CD4-positive, alpha-beta T cell treated with Interleukin-10 for 1 hour (primary cell): ENCODE measurements at places on chromosomes 16 and 17.

GRCh38 chr17:10718547-10718946, 11.3 kb downstream of the TMEM220 start:
- DNase-seq: no peak

- no peak for DNase-seq
Observed at GRCh38 chr17:3982541-3983017, 18.3 kb upstream of the ATP2A3 start.

DNA sequence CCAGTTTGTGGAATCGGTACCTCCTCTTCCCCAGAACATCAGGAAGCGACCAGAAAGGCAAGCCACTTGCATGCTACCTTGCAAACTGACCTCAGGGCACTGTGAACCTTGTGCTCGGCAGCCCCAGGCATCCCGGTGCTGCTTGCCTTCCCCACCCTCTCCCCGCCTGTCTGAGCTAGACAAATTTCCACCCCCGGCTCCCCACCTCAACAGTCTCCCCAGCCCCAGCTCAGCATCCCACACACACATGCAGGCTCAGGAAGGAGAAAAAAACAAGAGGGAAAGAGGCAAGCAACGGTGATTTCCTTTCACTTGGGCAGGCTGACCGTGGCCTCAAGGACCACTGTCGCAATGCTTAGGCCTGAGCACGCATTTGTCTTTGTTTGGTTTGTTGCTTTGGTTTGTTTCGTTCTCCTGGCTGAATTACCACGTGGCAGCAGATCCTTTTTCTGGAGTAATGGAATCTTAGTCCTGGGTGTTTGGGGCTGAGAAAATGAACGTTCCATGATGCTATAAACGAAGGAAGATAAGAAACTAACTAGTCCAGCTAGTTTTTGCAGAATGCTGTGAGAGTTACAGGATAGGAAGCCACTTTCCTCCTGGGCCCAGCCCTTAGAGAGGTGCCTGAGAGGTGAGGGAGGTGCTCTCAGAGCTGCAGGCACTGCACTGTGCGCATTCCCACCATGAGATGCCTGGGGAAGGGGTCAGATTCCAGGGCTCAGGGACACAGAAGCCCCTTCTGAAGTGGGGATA, 27.9 kb downstream of the SDK2 start:
- DNase-seq: no peak

- no peak for DNase-seq
Observed at GRCh38 chr16:19690196-19690595, 27.8 kb downstream of the KNOP1 start.

DNA sequence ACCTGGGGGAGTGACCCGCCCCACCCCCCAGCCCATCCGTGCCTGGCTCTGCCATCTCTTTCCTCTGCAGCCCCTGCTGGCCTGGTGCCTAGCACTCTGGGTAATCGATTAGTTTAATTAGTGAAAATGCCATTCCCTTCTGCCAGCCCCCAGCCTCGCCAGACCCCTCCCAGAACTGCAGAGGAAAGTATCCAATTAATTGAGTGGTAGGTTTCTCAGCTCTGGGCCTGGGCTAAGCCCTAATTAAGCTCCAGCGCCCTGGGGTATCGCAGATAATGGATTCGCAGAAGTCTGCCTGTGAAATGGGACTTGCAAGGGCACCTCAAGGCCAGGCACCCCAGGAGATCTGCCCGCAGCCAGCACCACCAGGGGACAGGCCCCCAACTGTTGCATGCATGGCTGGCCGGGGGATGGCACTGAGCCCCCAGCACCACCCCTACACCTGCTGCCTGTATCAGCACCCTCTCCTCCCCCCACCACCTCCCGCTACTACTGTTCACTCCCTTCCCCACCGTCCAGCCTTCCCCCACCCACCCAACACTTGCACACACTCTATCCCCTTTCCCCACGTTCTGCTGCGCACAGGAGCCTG, 19.7 kb upstream of the SPPL2C start:
- DNase-seq: no peak

DNA sequence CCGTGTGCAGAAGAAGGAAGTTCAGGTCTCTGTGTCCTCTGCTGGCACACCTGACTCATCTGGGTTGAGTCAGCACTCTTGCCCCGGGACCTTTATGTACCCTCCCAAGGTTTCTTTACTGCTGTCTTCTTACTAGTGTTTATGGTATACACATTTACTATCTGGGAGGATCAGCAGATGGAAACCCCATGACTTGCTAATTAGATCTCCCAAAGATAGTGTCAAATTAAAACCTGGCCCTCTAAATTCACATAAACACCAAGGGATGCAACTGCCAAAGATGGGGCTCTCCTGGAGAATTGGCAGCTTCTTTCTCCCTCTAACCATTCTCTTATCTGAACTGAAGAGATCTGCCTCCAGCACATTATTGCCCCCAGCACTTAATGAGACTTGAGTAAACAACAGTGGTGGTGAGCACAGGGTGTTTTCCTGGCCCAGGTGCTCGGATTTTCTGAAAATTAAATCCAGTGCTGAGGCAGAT, 718.1 kb upstream of the SOX9 start:
- no peak for DNase-seq

- DNase-seq: no peak
Observed at GRCh38 chr17:65093930-65094329, 37.4 kb upstream of the GNA13 start.

GRCh38 chr17:51165680-51166197, 472 bp upstream of the NME2 start:
- no peak for DNase-seq

DNA sequence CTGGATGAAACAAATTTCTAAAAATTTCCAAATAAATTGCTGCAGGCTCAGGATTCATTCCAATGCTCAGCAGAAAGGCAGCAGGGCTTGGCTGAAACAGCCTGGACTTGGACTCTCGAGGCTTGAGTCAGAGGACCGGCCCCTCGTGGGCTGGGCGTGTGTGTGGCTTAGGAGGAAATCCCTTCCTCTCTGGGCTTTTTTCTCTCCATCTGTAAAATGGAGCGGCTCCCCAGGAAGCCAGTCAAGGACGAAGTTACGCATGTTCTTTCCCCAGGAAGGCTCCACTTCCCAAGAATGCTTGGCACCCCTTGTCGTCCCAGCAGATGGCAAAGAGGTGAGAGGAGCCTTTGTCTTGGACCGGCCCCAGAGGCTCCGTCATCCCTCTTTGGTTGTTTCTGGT, 13.5 kb downstream of the SLC46A1 start:
- no peak for DNase-seq

- peak; percentile 8 for DNase-seq
Observed at GRCh38 chr17:611202-611601, 103.4 kb downstream of the VPS53 start.

- no peak for DNase-seq
Observed at GRCh38 chr16:67190041-67190440, at the start of gene EXOC3L1. EXOC3L1 (minus strand) TSS chr16:67190136; CDS start chr16:67189676, 460 bp downstream.

DNA sequence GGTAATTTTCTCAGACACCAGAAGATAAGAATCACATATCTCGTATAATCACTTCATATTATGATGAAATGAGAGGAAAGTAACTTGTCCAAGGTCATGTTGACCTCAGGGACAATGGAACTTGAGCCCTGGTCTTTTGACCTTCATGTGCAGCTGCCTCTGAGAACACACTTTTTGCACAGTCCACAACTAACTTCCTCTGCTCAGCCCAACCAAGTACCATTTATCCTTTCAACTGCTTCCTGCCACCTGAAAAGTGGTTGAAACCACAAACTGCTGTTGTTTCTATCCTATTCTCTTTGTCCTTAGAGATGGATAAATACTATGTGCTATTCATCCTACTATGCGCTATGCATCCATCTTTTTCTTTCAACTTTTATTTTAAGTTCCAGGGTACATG, 2.3 kb upstream of the CCL1 start:
- DNase-seq: no peak

- peak; percentile 26 for DNase-seq
Observed at GRCh38 chr16:66746682-66747081, 4.7 kb downstream of the DYNC1LI2 start.

DNA sequence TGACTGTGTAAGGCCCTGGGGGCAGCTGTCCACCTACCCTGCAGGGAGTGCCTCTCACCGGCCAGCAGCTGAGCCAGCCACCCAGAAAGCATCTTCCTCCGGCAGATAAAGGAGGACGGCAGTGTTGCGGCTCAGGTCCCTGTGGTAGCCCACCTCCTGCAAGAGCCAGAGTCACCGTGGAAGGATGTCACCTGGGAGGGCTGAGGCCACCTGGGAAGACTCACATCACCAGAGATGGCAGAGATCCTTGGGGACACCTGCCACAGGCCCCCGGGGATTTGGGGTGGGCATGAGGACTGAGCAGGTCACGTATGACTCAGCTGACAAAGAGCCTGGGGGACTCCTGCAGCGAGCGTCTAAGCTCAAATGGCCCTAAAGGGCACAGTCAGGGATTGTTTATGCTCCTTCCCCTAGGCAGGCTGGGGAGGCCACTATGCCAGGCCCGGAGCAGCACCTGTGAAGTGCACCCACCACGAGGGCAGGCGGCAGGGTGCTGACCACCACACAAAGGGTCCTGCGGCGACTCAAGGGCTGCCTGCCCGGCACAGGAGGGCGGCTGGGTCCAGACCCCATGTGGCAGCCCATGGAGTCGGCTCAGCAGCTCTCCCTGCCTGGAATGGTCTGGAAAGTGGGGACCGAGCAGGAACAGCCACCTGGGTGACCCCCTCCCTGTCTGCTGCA, 44.1 kb downstream of the TNFRSF13B start:
- DNase-seq: no peak

DNA sequence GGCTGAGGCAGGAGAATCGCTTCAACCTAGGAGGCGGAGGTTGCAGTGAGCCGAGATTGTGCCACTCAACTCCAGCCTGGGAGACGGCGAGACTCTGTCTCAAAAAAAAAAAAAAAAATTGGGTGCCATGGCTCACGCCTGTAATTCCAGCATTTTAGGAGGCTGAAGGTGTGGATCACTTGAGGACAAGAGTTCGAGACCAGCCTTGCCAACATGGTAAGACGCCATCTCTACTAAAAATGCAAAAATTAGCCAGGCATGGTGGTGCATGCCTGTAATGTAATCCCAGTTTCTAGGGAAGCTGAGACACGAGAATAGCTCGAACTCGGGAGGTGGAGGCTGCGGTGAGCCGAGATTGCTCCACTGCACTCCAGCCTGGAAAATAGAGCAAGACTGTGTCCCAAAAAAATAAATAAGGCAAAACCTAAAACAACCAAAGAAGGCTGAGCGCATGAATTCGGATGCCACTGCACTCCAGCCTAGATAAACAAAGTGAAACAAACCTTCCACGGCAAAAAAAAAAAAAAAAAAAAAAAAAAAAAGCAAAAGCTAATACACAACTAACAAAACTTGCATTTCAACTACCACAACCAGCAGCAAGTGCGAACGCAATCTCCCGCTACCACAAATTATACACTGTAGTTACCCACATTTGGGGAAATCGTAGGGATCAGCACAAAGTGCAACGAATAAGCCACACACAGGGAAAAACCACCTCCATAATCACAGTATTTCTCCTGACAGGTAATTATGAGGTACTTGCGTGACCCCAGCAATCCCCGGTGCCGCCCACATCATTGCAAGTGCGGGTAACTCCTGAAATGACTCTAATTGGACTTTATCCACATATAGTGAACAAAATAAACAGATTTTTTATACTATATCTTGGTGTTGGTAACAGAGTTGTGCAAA, 25.6 kb downstream of the TEX14 start:
- DNase-seq: no peak

- no peak for DNase-seq
Observed at GRCh38 chr17:28618464-28618863, 4.5 kb upstream of the RSKR start.

DNA sequence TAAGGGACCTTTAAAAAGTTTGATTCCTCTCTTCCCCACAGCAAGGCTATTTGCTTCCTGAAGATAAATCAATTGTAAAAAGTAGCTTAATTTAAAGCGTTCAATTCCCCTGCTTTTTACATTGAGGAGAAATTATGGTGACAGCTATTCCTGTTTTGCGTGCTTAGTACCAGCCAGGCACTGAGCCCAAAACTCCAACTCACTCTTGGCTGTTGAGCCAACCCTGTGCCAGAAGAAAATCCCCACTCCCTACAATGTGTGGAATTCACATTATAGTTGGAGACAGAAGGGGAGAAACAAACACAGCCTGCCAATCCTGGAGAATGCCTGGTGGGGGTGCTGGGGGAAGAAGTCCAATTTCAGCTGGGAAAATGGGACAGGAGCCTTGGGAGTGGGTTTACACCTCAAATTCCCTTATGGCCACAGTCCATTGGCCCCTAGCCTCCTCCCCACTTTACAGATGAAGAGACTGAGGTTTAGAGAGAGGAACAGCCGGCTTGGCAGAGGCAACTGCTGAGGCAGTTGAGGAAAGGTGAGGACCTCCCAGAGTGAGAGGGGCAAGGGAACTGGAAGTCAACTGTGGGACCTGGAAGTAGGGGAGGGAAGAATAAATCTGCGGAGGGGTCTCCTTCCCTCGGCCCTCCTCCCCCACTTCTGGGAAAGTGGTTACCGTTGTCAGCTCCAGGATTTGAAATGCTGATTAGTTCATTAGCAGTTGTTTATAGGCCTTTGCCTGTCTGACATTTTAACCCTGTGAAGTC, 26.1 kb downstream of the CDH1 start:
- no peak for DNase-seq

DNA sequence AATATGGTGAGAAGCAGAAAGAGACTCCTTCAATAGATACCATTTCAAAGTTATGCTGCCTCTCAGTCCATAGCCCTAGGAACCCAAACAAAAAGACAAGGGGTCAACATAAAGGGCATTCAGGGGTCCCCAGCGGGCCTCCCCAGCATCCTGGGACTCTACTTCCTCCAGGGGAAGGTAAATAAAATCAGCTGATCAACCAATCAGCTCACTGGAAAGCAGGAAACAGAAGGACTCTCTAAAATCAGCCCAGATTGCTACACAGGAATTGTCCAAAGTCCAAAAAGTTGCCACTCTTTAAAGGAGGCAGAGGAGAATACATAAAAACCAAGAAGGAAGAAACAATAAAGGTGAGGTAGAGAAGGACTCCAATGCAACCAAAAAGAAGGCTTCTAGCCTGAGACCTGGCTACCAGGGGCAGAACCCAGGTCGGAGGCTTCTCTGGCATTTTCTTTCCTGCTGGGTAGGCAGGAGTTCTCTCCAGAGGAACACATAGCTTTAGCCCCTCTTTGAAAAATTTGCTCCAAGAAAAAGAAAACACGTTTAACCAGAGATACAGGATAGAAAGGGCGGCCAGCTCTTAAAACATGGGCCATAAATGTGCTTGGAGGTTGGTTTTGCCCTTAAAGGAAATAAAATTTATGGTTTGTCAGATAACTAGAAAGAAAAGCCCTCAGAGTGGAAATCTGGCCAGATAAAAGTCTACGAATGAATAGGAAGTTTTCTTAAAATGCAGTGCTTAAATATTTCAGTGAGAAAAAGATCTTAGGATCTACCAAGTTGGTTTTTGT, 404.6 kb downstream of the SOX9 start:
- no peak for DNase-seq

GRCh38 chr17:9937241-9937761, 32.2 kb upstream of the RCVRN start:
- no peak for DNase-seq

DNA sequence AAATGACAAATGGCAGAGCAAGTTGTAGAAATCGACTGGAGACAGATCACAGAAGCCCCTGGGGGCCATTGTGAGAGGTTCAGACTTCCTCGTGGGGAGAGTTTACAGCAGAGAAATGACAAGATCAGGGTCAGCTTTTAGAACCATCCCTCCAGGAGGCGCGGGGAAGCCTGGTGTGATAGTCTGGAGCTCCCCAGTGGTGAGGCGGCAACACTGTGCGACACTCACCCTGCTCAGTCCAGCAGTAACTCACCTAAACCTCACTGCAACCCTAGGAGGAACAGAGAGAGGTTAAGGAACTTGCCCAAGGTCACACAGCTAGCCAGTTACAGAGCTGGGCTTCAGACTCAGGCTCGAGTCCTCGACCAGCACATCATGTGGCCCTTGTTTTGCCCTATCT, 123.4 kb upstream of the IRX3 start:
- no peak for DNase-seq
